ENCODE measurements at places on chromosomes 4 and X.

GRCh38 chrX:139766545-139766983, 58.6 kb upstream of the MCF2 start:
- DNase-seq = no peak

- no peak for DNase-seq
Observed at GRCh38 chr4:181061787-181062186, 1181.4 kb upstream of the TENM3 start.

DNA sequence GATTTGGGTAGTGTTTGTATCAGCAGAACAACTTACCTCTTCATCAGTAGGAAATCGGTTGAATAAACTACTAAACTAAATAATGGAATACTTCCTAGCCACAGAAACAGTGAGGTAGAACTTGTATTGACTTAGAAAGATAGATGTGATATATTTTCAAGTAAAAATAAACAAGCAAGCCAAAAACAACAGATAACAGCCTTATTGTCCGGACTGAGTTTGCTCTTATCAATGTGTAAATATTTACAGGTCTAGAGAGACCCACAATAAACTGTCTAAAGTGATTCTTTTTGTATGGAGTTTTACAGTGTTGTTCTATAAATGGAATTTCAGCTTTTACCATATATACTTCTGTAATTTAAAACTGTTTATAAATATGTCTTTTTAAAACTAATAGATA, 721.8 kb downstream of the ADGRL3 start:
- no peak for DNase-seq

- DNase-seq = no peak
Observed at GRCh38 chrX:1261285-1261684, 7.3 kb upstream of the CSF2RA start.

DNA sequence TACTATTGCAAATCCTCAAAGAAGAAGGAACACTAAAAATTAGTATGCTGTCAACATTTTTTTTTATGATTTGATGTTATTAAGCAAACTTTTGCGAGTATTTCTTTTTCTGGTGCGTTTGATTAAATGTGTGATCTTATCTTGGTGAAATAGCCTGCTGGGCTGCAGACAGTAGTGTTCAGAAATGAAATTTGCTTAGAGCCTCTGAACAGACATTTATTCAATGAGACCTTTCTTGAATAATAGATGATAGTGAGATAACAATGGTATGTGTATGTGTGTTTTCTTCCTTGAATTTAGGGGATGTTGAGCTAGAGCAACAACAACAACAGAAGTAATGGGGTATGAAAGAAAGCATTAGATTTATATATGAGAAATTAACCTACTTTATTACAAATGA, 12.7 kb downstream of the ADGRL3 start:
- no peak for DNase-seq

- DNase-seq = peak; percentile 0
Observed at GRCh38 chr4:8704632-8705031, 112.1 kb downstream of the CPZ start.

DNA sequence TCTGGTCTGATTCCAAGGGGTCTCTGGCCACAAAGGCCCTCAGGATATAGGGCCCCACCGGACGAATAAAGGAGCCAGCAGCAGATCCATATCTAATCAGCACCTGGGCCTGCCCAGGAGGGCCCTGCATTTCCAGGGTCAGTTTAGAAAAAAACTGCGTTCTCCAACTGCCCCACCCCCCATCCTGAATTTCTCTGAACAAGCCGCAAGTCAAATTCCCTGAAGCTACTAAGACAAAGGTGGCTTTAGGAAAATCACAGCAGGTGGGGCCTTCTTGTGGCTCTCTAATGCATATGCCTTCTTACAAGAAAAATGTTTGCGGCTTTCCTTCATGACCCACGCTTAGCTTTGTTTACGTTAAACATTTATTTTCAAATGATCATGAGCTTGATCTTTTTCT, 76.6 kb downstream of the MBNL3 start:
- DNase-seq = no peak

GRCh38 chr4:185502386-185502785, 30.9 kb upstream of the CCDC110 start:
- no peak for DNase-seq

All from 8988T (cell line).